ENCODE measurements at places on chromosomes 5 and 9. TPM values are rescaled to one million over a fixed set of nuclear protein-coding genes. Genes with fewer than 3 reads are reported as not detected.
A peak's percentile ranks its signal among the peaks of the same experiment; 100 is the strongest.

GRCh38 chr5:39076757-39077728 is 2.8 kb upstream of the RICTOR start:
- H3K4me1 ChIP-seq, result no peaks in the 10 kb centered on the region
- no peak overlapping the region for H3K27ac ChIP-seq
- no peaks in the 10 kb centered on the region for H3K27me3 ChIP-seq

DNA sequence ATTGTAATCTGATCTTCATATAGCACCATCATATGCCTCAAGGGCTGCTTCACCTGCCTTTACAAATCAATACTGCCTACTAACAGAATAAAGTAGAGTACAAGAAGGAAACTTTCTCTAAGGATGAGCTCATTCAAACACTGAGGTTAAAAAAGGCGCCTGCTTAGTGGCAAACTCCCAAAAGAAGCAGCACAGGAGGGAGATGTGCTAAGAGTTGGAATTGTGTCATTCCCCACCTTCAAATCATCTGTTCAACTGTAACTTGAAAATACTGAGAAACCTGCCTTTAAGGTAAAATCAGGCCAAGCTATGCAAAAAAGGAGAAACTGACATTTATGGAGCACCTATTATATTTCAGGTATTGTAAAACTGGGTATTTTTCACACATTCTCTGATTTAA is 560.6 kb downstream of the PTPRD start:
- H3K4me1 ChIP-seq, result no peaks in the 10 kb centered on the region
- no peak for DNase-seq
- no peak overlapping the region for H3K4me3 ChIP-seq
- peaks cover 6% of the 10 kb centered on the region for H3K27me3 ChIP-seq
- H3K36me3 ChIP-seq, result no peaks in the 10 kb centered on the region
- H3K27ac ChIP-seq, result no peak overlapping the region

GRCh38 chr5:32182463-32183063 is 8.4 kb upstream of the GOLPH3 start:
- 0 out of 2 replicates have a peak, but pooled peaks cover 1% of the 10 kb centered on the region for H3K36me3 ChIP-seq
- no peaks in the 10 kb centered on the region for H3K27me3 ChIP-seq
- DNase-seq, result no peak
- no peak overlapping the region for H3K27ac ChIP-seq
- no peaks in the 10 kb centered on the region for H3K4me1 ChIP-seq

GRCh38 chr9:135326141-135326540 is 153.4 kb upstream of the PPP1R26 start:
- no peaks in the 10 kb centered on the region for H3K4me1 ChIP-seq
- no peak overlapping the region for H3K27ac ChIP-seq
- H3K4me3 ChIP-seq, result no peak overlapping the region
- peak; percentile 19 for DNase-seq

The PCDHB7 gene
- 0.52 TPM for total RNA-seq

All from H9 (cell line).